ENCODE measurements at places on chromosomes 2 and 18.

- no peaks in the 10 kb centered on the region for H3K36me3 ChIP-seq
- H3K27ac ChIP-seq, result no peak overlapping the region
- H3K27me3 ChIP-seq, result no peaks in the 10 kb centered on the region
- DNase-seq, result no peak
Observed at GRCh38 chr2:241931976-241932898, 62.7 kb downstream of the RTP5 start.

DNA sequence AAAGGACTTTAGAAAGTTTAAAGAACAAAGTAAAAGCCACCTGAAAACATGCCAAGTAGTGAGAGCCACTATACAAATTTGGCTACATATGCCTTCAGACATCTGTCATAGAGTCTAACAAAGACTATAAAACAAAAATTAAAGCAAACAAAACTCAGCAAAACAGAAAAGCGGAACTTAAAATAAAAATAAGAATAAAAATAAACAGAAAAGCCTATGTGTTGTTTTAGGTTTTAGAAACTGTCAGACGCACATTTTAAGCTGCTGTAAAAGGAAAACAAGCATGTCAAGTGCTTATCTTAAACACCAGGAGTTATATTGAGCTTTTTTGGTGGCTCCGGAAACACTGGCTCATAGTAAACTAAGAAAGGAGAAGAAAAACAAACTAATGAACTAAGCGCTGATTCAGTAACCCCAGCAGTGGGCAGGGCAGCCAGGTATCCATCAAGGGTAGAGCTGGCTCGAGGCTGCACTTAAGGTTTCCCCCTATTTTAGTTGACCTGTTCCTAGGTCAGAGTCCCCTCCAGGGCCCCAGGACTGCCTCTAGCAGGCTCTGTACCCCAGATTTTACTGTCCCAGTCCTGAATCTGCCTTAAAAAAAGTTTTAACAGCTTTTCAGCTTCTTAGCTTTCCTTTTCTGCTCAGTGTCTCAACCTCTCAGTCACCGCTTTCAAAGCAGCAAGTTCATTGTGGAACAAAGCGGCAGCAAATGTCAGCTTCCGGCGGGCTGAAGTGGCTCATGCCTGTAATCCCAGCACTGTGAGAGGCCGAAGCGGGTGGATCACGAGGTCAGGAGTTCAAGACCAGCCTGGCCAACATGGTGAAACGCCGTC, 15.4 kb upstream of the RMC1 start:
- no peak overlapping the region for H3K4me3 ChIP-seq
- no peak for DNase-seq
- H3K4me1 ChIP-seq, result no peaks in the 10 kb centered on the region
- no peaks in the 10 kb centered on the region for H3K27me3 ChIP-seq

DNA sequence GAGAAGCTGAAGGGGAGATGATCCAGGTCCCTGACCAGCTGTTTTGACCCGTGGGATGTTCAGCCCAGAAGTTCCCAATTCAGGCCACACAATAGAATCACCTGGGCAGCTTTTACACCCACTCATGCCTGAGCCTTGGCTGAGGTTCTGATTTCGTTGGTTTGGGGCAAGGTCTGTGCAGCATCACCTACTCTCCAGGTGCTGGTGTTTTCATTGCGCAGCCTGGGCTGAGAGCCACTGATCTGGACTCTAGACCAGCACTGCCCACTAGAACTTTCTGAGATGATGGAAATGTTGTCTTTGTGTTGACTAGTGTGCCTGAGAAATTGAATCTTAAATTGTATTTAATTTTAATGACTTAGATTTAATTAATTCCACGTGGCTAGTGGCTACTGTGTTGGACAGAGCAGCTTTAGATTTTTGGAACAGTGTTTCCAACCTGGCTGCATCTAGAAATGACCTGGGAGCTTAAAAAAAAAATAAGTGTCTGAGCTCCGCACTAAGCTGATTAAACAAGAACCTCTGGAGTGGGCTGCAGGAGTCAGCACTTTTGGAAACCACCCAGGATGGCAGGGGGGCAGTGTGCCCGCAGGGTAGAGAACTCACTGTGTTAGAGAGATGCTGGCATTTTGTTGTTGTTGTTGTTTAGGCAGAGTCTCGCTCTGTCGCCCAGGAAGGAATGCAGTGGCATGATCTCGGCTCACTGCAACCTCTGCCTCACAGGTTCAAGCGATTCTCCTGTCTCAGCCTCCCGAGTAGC, 33.7 kb downstream of the DYSF start:
- H3K4me3 ChIP-seq, result no peak overlapping the region
- H3K4me1 ChIP-seq, result no peaks in the 10 kb centered on the region
- H3K27ac ChIP-seq, result no peak overlapping the region
- no peaks in the 10 kb centered on the region for H3K27me3 ChIP-seq

GRCh38 chr2:230643576-230644291, 68.9 kb upstream of the CAB39 start:
- no peaks in the 10 kb centered on the region for H3K36me3 ChIP-seq
- peaks cover 53% of the 10 kb centered on the region for H3K27me3 ChIP-seq
- no peaks in the 10 kb centered on the region for H3K4me1 ChIP-seq
- H3K4me3 ChIP-seq, result no peak overlapping the region
- no peak for DNase-seq

DNA sequence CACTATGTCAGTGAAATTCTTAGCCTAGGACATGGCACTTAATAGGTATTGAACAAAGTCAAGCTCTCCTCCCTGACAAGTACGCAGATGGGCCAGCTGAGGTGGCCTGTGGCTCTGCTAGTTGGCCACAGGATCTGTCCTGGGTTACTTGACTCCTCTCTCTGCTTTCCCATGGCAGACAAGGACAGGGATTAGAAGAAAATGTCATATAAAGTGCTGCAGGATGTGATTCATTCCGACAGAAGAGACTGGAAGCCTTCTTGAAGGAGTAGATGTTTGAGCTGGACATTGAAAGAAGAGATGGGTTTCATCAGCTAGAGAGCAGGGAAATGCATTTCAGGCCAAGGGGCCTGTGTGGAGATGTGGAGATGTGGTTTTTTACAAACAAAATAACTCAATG, 46.7 kb downstream of the SMAD7 start:
- H3K4me3 ChIP-seq, result no peak overlapping the region
- no peaks in the 10 kb centered on the region for H3K36me3 ChIP-seq
- H3K27me3 ChIP-seq, result no peaks in the 10 kb centered on the region
- H3K4me1 ChIP-seq, result peaks cover 2% of the 10 kb centered on the region
- no peak for DNase-seq

- H3K4me3 ChIP-seq, result no peak overlapping the region
- H3K27ac ChIP-seq, result no peak overlapping the region
- no peaks in the 10 kb centered on the region for H3K4me1 ChIP-seq
- no peaks in the 10 kb centered on the region for H3K27me3 ChIP-seq
Observed at GRCh38 chr2:69995511-69995910, 34.1 kb upstream of the ASPRV1 start.

- DNase-seq, result no peak
- H3K27me3 ChIP-seq, result peaks cover 9% of the 10 kb centered on the region
- no peaks in the 10 kb centered on the region for H3K36me3 ChIP-seq
- no peaks in the 10 kb centered on the region for H3K4me1 ChIP-seq
Observed at GRCh38 chr2:127670055-127670956, 5.0 kb downstream of the LIMS2 start.

DNA sequence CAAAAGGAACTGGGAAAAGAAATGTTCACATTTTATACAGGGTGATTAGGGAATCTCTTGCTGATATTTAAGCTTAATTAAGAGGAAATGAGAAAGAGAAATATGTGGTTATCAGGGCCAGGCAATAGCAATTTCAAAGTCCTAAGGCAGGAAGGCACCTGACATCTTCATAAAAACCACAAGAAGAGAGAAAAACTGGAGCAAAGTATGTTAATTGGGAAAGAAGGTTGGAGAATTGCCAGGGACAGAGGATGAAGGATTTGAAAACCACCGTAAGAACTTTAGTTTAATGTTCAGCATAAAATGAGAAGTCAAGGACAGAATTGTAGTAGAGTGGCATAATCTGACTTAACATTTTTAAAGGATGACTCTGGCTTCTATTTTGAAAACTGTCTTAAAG, 691.8 kb upstream of the NRXN1 start:
- no peaks in the 10 kb centered on the region for H3K27me3 ChIP-seq
- H3K36me3 ChIP-seq, result no peaks in the 10 kb centered on the region
- no peaks in the 10 kb centered on the region for H3K4me1 ChIP-seq

- no peak for DNase-seq
- no peaks in the 10 kb centered on the region for H3K27me3 ChIP-seq
- no peak overlapping the region for H3K4me3 ChIP-seq
- H3K27ac ChIP-seq, result no peak overlapping the region
Observed at GRCh38 chr2:74708296-74708695, 54.2 kb downstream of the SEMA4F start.

GRCh38 chr2:160015746-160016145, 46.7 kb downstream of the PLA2R1 start:
- no peak overlapping the region for H3K4me3 ChIP-seq
- H3K4me1 ChIP-seq, result no peaks in the 10 kb centered on the region
- H3K27ac ChIP-seq, result no peak overlapping the region
- H3K27me3 ChIP-seq, result peaks cover 8% of the 10 kb centered on the region
- H3K36me3 ChIP-seq, result no peaks in the 10 kb centered on the region

DNA sequence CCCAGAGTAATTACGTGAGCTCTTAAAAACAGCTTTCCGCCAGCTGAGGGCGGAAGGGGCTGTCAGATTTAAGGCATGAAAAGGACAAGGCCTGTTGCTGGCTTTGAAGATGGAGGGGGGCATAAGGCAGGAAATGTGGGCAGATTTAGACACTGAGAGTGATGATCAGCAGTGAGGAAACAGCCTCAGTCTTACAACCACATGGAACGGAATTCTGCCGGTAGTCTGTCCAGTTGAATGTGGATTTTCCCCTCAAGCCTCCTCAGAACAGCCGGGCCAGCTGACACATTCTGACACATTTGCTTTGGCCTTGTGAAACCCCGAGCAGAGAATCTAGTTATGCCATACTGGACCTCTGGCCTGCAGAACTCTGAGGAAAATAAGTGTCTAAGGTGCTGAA, 16.6 kb downstream of the POLE4 start:
- no peak for DNase-seq
- no peak overlapping the region for H3K4me3 ChIP-seq
- H3K27me3 ChIP-seq, result no peaks in the 10 kb centered on the region
- no peak overlapping the region for H3K27ac ChIP-seq
- H3K36me3 ChIP-seq, result no peaks in the 10 kb centered on the region

GRCh38 chr2:60148716-60149115, 404.7 kb downstream of the BCL11A start:
- no peak overlapping the region for H3K4me3 ChIP-seq
- no peaks in the 10 kb centered on the region for H3K27me3 ChIP-seq
- no peak overlapping the region for H3K27ac ChIP-seq
- DNase-seq, result no peak
- no peaks in the 10 kb centered on the region for H3K4me1 ChIP-seq

Data from neuronal stem cell (in vitro differentiated cells).